ENCODE measurements at places on chromosomes 16 and 17.
A peak's percentile ranks its signal among the peaks of the same experiment; 100 is the strongest.

- peak overlapping the region; percentile 32 for H3K27ac ChIP-seq
- H3K27me3 ChIP-seq = no peaks in the 10 kb centered on the region
- H3K36me3 ChIP-seq = peaks cover 3% of the 10 kb centered on the region
- no peak overlapping the region for H3K4me3 ChIP-seq
Observed at GRCh38 chr16:78916928-78917545, 683.5 kb downstream of the MAF start.

DNA sequence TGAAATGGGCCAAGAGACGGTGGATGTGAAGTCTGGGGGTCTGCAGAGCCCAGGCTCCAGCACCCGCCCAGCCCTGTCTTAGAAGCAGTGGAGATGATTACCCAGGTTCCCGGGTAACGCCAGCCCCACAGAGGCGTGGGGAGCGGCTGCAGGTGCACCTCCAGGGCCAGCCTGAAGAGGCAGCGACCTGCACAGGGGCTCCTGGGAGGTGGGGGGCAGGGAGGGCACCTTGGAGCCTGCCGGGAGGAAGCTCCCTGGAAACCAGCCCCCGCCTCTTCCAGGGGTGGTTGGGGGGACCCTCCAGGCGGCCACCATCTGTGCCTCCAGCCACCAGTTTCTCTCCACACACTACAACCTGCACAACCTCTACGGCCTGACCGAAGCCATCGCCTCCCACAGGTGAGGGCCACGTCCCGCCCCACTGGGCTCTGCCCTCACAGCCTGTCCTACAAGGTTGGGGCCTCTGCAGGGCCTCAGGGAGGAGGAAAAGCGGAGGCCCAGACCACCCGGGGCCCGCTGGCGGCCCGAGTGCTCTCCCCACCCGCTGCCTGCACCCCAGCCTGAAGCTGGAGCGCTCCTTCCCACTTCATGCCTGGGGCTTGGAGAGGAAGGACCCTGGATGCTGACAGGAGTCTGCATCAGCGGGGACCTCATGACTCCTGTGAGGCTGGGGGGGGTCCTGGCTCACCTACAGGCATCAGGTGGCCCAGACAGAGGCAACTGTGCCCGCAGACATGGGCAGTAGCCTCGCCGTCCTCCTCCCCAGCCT, 10.5 kb downstream of the GAA start:
- DNase-seq = no peak
- no peaks in the 10 kb centered on the region for H3K36me3 ChIP-seq
- H3K4me1 ChIP-seq = peaks cover 3% of the 10 kb centered on the region
- no peak overlapping the region for H3K27ac ChIP-seq

DNA sequence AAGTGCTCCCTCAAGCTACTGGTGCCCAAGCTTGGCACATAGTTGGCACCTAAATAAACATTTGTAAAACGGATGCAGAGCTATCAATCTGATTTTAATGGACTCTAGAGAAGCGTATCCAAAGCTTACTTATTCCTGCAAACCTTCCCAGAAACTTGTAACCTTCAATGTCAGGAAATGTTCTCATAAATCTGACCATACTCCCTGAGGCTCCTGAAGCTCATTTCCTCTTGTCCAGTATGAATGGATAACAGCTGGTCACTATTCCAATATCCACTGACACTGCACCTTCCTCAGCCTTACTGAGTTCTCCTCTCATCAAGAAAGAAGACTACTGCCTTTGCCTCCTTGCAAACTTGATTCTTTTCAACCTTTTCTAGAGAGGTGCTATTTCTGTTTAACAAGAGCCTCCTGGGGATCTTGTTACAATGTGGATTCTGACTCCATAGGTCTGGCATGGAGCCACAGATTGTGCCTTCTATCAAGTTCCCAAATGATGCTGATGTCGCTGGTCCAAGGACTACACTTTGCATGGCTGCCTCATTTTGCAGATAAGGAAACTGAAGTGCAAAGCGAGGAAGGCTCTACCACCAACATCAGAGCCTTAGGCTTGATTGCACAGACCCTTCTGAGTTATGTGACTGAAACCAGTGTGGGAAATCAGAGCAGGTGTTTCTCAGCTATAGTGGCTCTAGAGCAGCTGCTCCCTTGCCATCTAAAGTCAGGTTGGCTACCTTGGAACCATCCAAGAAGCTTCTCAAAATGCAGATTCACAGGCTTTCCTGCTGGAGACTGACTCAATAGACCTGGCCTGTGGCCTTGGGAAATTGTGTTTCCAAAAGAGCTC, 377.8 kb downstream of the SOX9 start:
- no peaks in the 10 kb centered on the region for H3K27me3 ChIP-seq
- peaks cover 3% of the 10 kb centered on the region for H3K36me3 ChIP-seq
- H3K27ac ChIP-seq = no peak overlapping the region
- H3K4me3 ChIP-seq = peak overlapping the region; percentile 53
- peaks cover 10% of the 10 kb centered on the region for H3K4me1 ChIP-seq

DNA sequence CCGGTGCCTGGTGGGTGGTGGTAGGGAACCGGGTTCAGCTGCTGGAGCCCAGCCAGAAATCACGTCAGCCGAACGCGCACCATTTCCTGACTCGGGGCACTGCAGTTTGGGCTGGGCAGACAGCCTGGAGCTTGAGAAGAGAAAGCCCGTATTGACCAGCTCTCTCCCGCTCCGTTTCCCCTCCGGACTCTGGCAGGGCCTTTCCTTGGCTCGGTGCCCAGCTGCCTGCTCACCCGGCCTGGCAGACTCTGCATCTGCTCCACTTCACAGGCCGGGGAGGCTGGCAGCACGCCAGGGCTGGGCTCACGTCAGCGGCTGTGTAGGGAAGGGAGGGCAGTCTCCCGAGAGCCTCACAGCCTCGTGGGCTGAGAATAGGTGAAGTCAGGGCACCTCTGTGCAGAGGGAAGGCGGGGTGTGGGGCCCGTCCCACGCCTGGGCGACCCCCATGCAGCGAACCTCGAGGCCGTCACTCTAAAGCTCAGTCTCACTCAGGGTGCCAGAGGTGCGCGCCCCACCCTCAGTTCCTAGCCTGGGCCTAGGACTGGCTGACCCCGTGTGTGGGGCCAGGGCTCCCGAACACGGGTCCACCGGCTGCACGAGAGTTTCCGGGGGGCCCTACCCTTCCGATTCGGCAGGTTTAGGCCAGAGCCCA, 59.1 kb downstream of the OR1D5 start:
- no peaks in the 10 kb centered on the region for H3K27me3 ChIP-seq
- peaks cover 7% of the 10 kb centered on the region for H3K36me3 ChIP-seq
- peak; percentile 54 for DNase-seq
- H3K4me3 ChIP-seq = peak overlapping the region; percentile 75
- H3K4me1 ChIP-seq = peaks cover 14% of the 10 kb centered on the region
- H3K27ac ChIP-seq = peak overlapping the region; percentile 69

- no peaks in the 10 kb centered on the region for H3K27me3 ChIP-seq
- no peak overlapping the region for H3K4me3 ChIP-seq
- DNase-seq = no peak
- H3K27ac ChIP-seq = no peak overlapping the region
Observed at GRCh38 chr17:81117672-81118198, 47.6 kb upstream of the PVALEF start.

DNA sequence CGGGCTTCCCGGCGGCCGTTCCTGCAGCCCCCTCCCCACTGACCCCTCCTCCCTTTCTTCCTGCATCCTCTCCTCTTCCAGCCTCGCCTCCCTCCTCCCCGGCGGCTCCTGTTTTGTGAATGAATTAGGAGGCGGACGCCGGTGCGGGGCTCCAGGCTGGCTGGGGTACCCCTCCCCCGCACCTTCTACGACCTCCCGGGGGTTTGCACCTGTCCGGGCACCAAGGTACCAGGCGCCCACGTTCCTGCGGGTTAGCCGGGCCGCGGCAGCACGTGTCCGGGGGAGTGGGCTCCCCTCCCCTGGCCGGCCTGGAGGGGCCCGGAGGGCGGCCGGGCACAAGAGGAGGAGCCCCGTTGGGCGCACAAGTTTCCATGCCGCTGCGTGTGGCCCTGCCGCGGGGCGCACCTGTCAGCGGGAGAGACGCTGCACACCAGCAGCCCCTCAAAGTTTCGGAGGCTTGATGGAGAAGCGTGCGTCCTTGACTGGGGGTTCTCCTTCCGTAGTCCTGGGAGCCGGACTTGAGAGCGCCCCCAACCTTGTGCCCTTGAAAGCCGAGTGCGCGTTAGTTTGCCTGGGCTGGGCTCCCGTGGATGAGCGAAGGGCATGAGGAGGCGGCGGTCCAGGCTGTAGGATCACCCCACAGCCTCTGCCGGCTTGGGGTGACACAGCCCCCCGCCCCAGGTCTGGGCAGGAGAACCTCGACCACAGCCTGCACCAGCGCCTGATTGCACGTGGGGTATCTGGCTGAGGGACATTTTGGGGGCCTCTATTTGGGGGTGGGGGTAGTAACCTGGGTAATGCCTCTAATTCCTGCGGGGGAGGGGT, 1.2 kb downstream of the HAS3 start:
- no peak overlapping the region for H3K27ac ChIP-seq
- H3K4me1 ChIP-seq = peaks cover 20% of the 10 kb centered on the region
- peaks cover 53% of the 10 kb centered on the region for H3K27me3 ChIP-seq

- DNase-seq = no peak
- H3K27me3 ChIP-seq = no peaks in the 10 kb centered on the region
- H3K4me1 ChIP-seq = peaks cover 67% of the 10 kb centered on the region
- peak overlapping the region; percentile 95 for H3K27ac ChIP-seq
Observed at GRCh38 chr17:78344666-78345065, 15.2 kb downstream of the SOCS3 start.

- H3K27ac ChIP-seq = no peak overlapping the region
- no peak overlapping the region for H3K4me3 ChIP-seq
- H3K27me3 ChIP-seq = no peaks in the 10 kb centered on the region
- no peak for DNase-seq
Observed at GRCh38 chr17:13957636-13958035, 111.7 kb upstream of the COX10 start.

DNA sequence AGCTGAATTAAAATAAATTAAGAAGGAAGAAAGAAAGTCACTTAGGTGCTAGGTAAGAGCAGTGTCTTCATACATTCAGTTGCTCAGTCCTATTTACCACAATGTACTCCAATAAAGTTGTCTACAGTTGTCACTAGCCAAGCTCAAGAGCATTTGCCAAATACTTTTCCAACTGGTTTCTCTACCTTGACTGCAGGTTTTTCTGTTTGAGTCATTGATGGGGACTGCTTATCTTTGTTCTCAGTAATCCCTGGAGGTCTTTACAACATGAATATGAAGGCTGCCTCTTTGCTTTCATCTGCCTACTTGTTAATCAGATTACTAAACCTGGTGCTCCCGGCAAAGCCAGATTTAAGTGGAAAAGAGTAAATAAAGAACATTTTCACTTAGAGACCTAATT, 64.6 kb upstream of the CLEC18B start:
- no peaks in the 10 kb centered on the region for H3K27me3 ChIP-seq
- peak overlapping the region; percentile 37 for H3K27ac ChIP-seq
- H3K4me1 ChIP-seq = peaks cover 11% of the 10 kb centered on the region
- no peak for DNase-seq
- H3K4me3 ChIP-seq = no peak overlapping the region

- no peaks in the 10 kb centered on the region for H3K4me1 ChIP-seq
- no peaks in the 10 kb centered on the region for H3K36me3 ChIP-seq
- H3K27ac ChIP-seq = no peak overlapping the region
- DNase-seq = no peak
- H3K27me3 ChIP-seq = peaks cover 48% of the 10 kb centered on the region
Observed at GRCh38 chr16:25855063-25855462, 163.3 kb downstream of the HS3ST4 start.

- DNase-seq = no peak
- H3K27ac ChIP-seq = no peak overlapping the region
- peaks cover 59% of the 10 kb centered on the region for H3K27me3 ChIP-seq
- H3K4me1 ChIP-seq = peaks cover 5% of the 10 kb centered on the region
Observed at GRCh38 chr17:48523010-48523409, 7.8 kb downstream of the HOXB1 start.

DNA sequence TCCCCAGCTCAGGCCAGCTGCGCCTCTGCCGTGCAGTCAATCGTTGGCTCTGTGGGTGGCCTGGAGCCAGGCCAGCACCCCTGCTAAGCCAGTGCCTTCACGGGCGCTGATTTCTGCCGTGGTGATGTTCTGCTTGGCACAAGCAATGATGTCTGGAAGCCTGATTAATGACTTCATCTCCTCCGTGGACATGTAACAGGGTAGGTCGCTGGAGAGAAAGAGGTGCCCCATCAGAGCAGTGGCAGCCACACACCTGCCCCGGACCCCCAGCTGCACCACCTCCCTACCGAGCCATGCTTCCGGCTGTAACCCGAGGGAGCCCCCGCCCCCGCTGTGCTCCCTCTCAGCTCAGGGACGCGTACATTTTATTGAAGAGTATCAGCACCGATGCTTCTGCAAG, 1.9 kb downstream of the ARL16 start:
- H3K27ac ChIP-seq = no peak overlapping the region
- no peak for DNase-seq
- peaks cover 3% of the 10 kb centered on the region for H3K36me3 ChIP-seq
- peaks cover 17% of the 10 kb centered on the region for H3K4me1 ChIP-seq
- no peak overlapping the region for H3K4me3 ChIP-seq

GRCh38 chr17:37741341-37742115, 3.3 kb downstream of the HNF1B start:
- no peak overlapping the region for H3K4me3 ChIP-seq
- peaks cover 6% of the 10 kb centered on the region for H3K36me3 ChIP-seq
- H3K27me3 ChIP-seq = peaks cover 70% of the 10 kb centered on the region
- peaks cover 12% of the 10 kb centered on the region for H3K4me1 ChIP-seq
- H3K27ac ChIP-seq = no peak overlapping the region

DNA sequence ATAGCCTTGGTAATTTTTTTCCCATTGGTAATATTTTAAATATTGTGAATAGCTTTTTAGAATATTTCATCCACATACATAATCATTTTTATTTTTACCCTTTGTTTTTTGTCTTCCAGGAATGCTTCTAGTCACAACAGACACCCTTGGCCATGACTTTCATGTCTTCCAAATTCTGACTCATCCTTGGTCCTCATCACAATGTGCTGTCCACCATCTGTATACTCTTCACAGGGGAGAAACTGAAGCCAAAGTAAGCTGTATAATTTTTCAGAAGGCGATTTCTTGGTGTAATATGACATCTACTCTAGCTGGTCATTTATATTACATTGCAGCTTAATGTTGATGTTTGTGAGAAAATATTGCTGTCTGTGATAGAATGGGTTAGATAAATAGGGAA, 269.4 kb downstream of the BCAS3 start:
- no peaks in the 10 kb centered on the region for H3K4me1 ChIP-seq
- no peaks in the 10 kb centered on the region for H3K27me3 ChIP-seq
- no peak overlapping the region for H3K4me3 ChIP-seq
- H3K36me3 ChIP-seq = peaks cover 2% of the 10 kb centered on the region

DNA sequence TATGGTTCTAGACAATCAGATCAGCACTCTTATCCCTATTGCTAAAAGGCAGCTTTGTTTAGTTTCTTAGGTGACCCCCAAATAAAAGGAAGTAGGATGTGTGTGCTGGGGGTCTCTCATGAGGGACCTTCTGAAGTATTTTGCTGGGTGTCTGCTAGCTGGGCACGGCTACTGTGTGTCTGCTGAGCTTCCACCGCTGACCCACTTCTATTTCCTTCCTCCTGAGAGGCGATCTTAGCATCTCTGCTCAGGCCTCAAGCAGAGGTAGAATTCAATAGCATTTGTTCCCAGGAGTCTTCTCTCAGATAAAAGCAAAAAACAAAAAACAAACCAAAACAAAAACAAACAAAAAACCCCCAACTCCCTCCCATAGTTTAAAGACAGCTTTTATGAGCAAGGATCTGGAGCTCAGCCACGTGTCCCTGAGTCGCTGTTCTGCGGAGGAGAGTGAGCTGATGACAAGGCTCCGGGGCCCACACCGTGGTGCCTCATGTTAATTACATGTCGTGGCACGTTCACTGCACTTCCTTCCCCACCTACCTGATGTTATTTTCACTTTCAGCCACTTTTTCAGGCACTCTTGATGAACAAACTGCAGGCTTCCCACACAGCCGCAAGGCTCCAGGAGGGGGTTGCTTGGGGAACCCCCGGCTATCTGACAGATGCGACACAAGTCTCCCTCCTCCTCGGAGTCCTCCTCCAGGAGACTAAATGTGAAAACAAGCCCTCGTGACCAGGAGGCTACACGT, 83.5 kb downstream of the MARCHF10 start:
- H3K27me3 ChIP-seq = no peaks in the 10 kb centered on the region
- peak; percentile 39 for DNase-seq
- H3K27ac ChIP-seq = peak overlapping the region; percentile 99
- H3K4me3 ChIP-seq = peak overlapping the region; percentile 85
- peaks cover 33% of the 10 kb centered on the region for H3K4me1 ChIP-seq
- H3K36me3 ChIP-seq = peaks cover 5% of the 10 kb centered on the region

All from T-helper 17 cell (primary cell).